ENCODE measurements at places on chromosomes 3 and 15.

DNA sequence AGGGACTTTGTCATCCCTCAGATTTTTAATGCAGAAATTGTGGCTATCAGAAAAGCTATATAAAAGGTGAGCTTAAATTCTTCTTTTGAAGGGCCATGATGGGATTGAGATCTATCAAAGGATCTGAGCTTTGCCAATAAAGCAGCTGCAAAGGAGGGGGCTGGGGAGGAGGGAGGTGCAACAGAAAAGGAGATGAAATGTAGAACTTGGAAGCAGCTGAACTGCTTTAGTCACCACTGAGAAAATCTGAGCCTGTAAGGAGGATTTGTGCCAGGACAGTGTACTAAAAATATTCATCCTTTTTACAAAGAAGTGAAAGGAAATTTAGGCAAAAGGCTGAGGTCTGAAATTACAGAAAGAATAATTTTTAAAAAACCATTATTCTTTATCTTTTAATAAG is 10.4 kb downstream of the TSPAN3 start:
- no peak for DNase-seq

- no peak for DNase-seq
Observed at GRCh38 chr3:120113128-120114116, 19.2 kb upstream of the GSK3B start.

- DNase-seq: peak; percentile 60
Observed at GRCh38 chr3:122560680-122561079, 3.4 kb downstream of the PARP9 start.

- DNase-seq: no peak
Observed at GRCh38 chr3:134931045-134931785, 136.2 kb downstream of the EPHB1 start.

- no peak for DNase-seq
Observed at GRCh38 chr15:78946493-78946892, 1.6 kb upstream of the CTSH start.

DNA sequence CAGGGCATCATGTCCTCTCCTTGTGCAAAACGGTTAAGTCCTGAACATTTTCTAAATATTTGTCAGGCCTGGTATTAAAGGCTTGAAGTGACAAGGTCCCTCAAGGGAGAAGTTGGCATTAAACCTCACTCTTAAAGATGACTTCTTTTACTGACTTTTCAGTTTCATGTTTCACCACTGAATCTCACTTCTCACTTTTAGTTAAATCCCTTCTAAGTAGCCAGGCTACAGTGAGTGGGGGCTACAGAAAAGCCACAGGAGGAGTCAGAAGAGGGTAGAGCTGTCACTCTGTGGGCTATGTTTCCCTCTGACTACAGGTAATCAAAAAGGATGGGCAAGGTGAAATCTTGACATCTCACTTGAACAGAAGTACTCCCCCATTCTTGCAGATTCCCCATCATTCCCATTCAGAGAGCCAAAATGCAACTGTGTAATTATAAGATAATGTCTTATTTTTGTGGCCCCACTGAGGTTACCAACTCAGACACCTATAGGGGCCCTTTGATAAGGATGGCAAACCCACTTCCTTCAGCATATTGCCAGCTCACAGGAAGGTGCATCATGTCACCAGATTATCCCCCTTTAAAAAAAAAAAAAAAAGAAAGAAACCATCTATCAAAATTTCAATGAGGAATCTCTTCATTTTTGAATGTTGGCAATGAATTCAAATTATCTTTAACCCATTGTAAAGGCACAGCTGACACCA is 790.1 kb upstream of the CFAP20DC start:
- no peak for DNase-seq

GRCh38 chr3:67489816-67490215 is 164.6 kb downstream of the SUCLG2 start:
- DNase-seq: no peak

GRCh38 chr3:56415652-56416051 is 52.6 kb downstream of the ERC2 start:
- DNase-seq: no peak

DNA sequence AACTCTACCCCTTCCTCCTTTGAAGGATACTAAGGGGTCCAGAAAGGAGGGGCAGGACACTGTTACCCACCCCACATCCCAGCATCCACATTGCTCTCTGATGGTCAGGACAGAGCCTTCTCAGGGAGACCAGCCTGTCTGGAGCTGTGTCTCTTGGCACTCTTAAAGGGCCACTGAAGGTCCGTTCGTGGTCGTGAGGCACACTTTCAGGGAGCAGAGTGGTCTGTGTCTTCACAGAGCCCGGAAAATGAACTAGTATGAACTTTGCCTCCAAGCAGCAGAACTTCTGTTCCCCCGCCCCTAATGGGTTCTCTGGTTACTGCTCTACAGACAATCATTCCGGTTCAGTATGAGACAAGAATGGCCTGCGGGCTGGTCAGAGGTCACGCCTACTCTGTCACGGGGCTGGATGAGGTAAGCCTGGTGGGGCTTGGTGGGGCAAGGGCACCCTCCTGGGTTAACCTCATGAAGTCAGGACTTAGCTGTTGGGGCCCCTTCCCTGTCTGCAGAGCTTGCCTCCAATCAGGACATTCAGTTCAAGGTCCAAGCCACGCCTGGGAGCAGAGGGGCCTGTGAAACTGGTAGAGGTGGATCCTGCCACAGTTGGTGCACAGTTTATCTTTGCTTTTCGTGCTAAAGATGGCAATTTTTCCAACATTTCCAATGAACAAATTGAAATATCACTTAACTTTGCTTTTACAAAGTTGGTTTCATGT is 33.2 kb downstream of the CAPN3 start:
- no peak for DNase-seq

- DNase-seq: no peak
Observed at GRCh38 chr3:5112043-5112442, 10.0 kb upstream of the ARL8B start.

- no peak for DNase-seq
Observed at GRCh38 chr15:50164458-50164857, 17.5 kb upstream of the SLC27A2 start.

- DNase-seq: no peak
Observed at GRCh38 chr3:15092686-15093085, 6.3 kb downstream of the RBSN start.

GRCh38 chr15:93048759-93049161 is 40.3 kb downstream of the RGMA start:
- no peak for DNase-seq

DNA sequence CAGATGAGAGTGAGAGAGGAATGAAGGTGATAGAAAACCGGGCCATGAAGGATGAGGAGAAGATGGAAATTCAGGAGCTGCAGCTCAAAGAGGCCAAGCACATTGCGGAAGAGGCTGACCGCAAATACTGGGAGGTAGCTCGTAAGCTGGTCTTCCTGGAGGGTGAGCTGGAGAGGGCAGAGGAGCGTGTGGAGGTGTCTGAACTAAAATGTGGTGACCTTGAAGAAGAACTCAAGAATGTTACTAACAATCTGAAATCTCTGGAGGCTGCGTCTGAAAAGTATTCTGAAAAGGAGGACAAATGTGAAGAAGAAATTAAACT is 88.9 kb downstream of the EOMES start:
- DNase-seq: no peak

DNA sequence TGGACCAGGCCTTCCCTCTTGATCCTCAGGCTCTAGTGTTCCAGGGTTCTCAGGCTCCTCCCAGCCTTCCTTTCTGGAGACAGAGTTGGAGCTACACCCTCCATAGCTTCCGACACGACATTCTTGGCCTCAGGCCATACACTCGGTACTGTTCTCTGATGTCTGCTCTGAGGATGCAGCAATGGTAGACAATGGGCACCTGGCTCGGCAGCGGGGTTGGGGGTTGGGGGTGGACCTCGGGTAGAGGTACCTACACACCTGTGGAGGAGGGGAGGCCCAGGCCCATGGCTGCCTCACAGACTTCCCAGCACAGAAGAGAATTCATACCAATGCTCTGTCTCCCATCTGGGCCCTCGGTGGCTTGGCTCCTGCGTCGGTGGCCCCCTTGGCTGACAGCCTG is 21.4 kb downstream of the CCDC13 start:
- DNase-seq: no peak

- no peak for DNase-seq
Observed at GRCh38 chr3:132418916-132419315, 1.6 kb downstream of the DNAJC13 start.

DNA sequence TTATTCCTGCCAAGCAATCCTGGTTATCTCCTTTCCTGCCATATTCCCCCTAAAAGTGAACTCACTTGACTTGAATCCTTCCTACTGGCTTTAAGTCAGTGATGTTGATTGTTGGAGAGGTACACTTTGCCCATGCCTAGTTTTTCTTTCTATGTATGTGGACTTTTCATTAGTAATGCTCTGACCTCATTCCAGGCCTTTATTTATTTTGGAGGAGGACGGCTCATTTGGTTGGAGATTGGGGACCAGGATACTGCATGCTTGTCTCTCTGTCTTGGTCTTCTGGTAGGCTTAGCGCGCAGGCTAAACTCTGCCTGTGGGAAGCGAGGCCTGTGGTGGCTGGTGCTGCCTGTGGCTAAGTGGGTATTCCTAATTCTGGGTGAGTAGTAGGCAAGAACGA is 29.1 kb upstream of the MTMR10 start:
- no peak for DNase-seq

- no peak for DNase-seq
Observed at GRCh38 chr3:17062736-17063135, 178.0 kb downstream of the PLCL2 start.

DNA sequence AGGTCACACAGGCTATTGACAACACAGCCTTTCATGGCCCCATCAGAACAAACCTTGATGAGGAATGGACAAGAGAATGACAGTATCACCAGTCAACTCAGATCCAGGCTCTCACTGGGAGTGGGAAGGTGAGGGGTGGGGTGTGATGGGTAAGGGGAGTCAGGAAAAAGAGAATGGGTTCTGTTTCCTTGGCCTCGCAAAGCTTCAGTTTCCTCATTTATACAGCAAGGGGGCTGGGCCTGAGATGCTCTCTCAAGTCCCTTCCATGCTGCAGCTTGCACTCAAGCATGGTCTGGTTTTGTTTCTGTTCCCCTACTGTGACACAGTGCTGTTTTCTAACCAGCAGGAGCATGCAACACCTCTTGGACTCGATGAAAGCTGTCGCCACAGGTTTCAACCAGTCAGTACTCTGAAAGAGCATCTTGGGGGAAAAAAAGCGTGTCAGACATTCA is 65.7 kb upstream of the IL12A start:
- DNase-seq: no peak

DNA sequence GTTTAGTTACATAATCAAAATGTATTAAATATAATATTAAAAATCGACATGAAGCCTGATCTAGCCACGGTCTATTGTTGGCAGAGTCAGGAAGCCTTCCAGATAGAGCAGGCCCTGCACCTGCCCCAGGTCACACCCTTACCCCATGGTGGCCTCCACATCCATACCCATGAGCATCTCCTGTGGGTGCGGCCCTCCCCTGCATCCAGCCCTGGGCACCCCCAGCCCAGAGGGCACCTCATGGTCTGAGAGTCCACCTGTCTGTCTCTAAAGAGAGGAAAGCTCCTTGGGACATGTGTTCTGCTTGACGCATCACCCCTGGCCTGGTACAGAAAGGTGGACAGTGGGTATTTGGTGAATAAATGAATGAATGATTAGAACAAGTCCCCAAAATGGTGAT is 37.2 kb upstream of the CSPG4 start:
- DNase-seq: no peak

DNA sequence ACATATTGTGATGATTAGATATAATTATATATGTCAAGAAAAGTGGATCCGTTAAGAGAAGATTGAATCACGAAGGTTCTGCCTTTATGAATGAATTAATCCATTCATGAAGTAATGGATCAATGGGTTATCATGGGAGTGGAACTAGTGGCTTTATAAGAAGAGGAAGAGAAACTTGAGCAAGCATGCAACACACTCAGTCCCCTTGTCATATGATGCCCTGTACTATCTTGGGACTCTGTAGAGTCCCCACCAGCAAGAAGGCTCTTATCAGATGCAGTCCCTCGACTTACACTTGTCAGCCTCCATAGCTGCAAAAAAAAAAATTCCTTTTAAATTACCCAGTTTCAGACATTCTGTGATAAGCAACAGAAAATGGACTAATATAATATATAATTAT is 301.9 kb downstream of the RAP2B start:
- no peak for DNase-seq

GRCh38 chr15:70792171-70792573 is 28.8 kb upstream of the UACA start:
- DNase-seq: no peak

DNA sequence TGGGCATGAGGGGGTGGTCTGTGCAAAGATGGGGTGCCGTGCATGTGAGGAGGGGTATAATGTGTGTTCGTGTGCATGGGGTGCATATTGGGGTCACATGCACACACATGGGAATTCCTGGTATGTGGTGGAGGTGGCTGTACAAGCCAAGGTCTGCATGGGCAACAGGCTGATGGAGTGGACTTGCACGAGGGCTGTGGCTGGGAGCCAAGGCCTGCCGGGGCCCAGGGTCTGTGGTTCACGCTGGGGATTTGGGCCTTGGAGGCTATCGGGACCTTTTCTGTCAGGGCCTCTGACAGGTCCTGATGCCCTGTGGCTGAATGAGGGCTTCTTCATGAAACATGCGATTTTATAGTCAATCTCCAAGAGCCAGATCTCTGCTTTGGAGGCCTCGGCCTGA is 9.8 kb upstream of the PLXND1 start:
- no peak for DNase-seq

GRCh38 chr3:172272698-172273097 is 175.6 kb downstream of the GHSR start:
- DNase-seq: no peak

- no peak for DNase-seq
Observed at GRCh38 chr3:8985411-8985831, 22.1 kb upstream of the RAD18 start.

DNA sequence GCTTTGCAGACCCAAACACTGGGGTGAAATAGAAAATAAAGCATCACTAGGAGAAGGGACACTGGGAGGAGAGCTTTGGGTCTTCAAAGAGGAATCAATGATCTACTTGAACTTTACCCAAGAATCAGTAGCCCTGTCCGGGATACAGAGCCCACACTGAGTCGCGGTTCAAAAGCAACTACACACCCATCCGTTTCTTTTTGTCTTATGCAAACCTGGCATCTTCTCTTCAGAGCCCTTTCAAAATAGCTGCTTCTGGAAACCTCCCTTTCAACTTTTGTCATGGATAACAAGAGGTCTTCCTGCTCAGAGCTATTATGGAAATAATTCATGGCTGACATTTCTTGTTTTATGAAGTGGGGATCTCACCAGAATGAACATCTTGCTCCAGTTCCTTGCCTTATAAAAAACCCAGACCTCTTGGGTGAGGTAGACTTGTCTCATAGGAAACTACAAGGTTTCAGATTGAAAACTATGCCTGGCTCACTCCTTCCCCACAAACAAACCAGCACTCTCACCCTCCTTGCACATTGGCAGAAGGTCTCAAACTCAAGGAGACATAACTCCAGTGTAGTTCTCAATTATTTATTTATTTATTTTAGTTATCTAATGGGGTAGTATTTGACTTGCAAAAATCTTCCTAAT is 115.1 kb upstream of the ARHGEF3 start:
- no peak for DNase-seq

GRCh38 chr3:29203851-29204250 is 77.0 kb upstream of the RBMS3 start:
- DNase-seq: no peak

Measured in activated naive CD4-positive, alpha-beta T cell treated with Interleukin-2 at 50 U/mL for 16 hours (primary cell).